Right ventricle myocardium superior (tissue), 1 donor: ENCODE measurements at places on chromosomes 5 and 9.

- DNase-seq = peak; percentile 69
Measured at GRCh38 chr5:94715768-94716167, 97.3 kb downstream of the SLF1 start.

DNA sequence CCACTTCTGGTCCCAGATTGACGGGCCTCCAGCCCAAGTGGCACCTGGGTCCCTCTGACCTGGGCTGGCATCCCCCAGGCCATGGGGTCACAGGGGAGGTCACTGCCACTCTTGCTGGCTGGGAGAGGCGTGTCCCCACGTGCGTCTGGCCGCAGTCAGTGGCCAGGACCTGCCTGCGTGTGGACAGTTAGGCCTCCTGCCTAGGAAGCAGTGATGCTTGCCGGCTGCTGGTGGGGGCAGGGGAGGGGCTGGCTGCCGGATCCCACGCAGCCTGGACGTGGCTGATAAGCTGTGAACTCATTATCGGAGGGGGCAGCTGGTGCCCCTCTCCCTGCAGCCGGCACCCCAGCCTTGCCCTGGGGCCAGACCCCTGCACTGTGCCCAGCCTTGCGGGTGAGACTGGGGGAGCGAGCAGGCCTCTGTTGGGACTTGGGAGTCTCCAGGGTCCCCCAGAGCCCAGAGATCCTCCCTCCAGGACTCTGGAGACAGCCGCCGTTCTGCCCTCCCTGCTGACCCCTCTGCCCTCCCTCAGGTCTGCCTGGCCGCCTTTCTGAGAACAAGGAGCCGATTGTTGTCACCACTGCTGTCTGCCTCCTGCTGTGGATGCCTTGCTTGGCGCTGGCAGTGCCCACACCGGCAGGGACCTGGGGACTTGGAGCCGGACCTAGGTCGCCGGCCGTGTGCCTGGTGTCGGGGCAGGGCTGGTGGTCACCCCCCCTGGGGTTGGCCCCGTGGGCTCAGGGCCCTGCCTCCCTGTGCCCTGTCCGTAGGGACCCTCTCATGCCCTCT is 12.3 kb downstream of the RXRA start:
- no peak for DNase-seq

GRCh38 chr5:112951124-112951702 is 25.4 kb upstream of the DCP2 start:
- DNase-seq = no peak

DNA sequence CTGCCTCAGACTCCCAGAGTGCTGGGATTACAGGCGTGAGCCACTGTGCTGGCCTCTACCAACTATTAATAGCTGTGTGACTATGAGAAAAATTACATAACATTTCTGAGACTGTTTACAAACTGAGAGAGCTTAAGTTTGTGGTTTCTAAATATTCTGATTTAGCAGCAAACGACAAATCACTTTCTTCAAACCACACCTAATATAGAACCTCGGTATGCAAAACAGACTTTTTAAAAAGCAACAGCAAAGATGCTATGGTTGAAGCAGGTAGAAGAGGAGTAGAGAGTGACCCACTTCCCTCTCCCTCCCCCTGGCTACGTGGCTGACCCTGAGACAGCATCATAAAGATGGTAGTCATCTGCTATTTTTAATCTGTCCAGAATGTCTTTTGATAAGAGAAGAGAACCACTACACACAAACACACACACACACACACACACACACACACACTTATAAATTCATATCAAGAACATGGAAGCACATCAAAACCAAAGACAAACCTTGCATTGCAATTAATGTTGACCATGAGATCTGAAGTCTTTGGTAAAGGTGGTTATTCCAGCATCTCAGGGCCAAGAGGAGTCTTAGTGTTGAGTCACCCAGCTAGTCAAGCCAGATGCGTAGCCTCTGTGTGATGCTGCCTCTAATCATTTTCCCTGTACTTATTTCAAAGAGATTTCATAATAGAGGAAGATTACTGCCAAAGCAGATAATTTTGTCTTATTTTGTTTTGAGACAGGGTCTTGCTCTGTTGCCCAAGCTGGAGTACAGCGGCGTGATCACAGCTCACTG is 58.1 kb upstream of the TMEM215 start:
- no peak for DNase-seq

- peak; percentile 88 for DNase-seq
Measured at GRCh38 chr5:154740483-154740882, 14.7 kb upstream of the LARP1 start.
